CMK (cell line): ENCODE measurements at places on chromosomes 6 and 20.

GRCh38 chr6:124968401-124968800 is 6.2 kb downstream of the RNF217 start:
- DNase-seq = no peak

GRCh38 chr6:53192682-53193188 is 44.1 kb upstream of the GCM1 start:
- DNase-seq = no peak

DNA sequence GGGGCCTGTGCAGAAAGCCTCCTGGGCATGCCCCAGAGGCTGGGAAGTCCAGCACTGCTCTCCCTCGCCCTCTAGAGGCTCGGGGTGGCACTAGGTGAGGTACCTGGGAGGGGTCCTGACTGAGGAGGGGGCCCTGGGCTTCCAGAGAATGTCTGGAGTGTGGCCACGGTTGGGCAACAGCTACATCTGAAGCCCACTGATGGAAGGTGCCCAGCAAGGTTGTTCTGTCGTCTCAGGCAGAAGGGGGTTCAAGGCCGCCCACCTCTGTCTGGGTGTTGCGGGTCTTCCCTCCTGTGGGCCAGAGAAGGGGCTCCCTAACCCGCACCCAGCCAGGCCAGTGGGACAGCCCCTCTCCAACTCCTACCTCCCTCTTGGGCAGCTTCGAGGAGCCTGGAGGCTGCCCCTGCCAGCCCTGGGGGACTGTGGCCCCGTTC is 11.4 kb upstream of the VEGFA start:
- no peak for DNase-seq

- no peak for DNase-seq
Observed at GRCh38 chr6:33888183-33888582, 84.4 kb upstream of the MLN start.

GRCh38 chr6:11062715-11063114 is 18.6 kb upstream of the ELOVL2 start:
- DNase-seq = no peak

DNA sequence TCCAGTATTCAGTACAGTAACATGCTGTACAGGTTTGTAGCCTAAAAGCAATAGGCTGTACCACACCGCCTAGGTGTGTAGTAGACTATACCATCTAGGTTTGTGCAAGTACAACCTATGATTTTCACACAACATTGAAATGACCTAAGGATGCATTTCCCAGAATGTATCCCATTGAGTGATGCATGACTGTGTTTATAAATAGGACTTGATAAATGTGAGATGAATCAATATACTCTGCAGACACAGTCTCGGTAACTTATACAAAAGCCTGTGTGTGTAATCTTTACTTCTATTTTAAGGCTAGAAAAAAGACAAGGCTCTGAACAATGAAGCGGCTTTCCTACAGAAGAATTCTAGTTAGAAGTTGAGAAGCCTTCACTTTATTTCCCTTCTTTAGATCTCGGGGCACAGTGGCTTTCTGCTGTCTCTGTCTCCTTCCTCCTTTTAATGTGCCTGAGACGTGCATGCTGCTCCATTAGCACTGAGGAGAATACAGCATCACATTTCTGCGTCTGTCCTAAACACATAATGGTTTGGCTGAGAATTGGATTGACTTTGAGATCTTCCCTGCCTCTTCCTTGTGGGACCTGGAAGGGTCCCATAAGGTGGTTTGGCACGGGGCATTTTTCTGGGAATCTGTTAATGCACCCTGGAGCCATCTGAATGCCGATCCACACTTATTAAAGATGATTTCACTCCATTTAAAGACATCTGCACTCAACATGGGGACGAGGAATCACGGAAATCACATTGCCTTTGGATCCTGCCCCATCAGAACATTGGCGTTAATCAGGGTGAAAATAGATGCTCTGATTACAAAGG is 112.5 kb downstream of the SCML4 start:
- DNase-seq = no peak

GRCh38 chr6:36445621-36446020 is 2.8 kb downstream of the KCTD20 start:
- DNase-seq = no peak

DNA sequence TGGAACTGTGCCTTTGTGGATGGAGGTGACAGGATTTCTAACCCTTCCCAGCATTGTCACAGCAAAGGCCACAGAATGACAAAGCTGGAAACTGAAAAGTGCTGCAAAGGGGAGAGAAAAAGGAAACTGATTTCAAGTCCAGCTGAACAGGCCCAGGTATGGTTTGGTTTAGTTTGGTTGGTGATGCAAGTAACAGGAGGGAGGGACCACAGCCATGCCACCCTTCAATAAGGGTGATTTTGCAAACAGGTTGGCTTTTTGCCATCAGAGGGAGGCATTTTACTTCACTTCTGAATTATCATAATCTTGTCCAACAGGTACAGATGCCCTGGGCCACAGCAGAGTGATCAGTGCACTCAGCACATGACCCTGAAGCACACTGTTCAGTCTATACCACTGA is 6.6 kb downstream of the FITM2 start:
- DNase-seq = no peak

DNA sequence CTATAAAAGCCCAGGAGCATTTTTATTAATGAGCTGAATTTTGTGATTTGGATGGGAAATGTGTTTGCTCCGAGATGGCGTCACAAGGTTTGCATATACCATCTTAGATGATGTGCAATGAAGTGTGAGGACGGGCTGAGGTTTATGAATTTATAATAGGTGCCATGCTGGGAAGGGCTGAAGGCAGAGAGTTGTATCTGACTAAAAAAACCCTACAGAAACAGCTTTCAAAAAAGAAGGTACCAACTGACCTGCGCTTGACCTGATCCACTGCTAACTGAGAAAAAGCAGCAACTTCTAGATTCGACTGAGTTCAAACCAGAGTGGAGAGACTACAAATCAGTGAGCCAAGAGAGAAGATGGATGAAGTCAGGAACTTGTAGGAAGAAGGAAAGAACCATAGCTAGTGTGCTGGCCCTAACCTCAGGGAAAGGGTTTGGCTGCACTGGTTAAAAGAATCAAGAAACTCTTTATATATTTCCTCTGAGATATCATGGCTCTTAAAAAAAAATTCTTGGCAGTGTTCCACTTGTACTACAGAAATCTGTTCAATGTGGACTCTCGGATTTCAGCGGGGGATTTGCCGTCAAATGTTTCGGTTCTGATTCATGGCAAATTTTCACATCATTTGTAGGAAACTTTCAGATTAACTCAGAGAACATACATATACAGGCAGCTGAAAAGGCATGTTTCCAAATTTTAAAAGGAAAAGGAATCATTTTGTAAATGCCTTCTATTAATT is 56.5 kb upstream of the HDGFL1 start:
- DNase-seq = no peak

DNA sequence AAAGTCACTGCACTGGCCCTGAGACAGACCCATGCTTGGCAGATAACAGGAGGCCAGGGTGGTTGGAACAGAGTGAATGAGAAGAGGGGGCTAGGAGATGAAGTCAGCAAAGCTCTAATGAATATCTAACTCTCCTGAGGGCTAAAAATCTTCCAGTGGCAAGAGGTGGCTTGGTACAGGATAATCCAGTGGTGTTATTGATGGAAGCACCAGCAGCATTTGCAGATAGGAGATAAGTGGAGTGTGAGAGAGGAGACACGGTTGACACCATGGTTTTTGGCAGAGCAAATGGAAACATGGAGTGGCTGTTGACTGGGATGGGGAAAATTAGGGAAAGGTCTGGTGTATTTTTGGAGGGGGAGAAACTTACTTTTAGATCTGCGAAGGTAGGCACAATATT is 363.0 kb downstream of the ARHGAP18 start:
- no peak for DNase-seq

DNA sequence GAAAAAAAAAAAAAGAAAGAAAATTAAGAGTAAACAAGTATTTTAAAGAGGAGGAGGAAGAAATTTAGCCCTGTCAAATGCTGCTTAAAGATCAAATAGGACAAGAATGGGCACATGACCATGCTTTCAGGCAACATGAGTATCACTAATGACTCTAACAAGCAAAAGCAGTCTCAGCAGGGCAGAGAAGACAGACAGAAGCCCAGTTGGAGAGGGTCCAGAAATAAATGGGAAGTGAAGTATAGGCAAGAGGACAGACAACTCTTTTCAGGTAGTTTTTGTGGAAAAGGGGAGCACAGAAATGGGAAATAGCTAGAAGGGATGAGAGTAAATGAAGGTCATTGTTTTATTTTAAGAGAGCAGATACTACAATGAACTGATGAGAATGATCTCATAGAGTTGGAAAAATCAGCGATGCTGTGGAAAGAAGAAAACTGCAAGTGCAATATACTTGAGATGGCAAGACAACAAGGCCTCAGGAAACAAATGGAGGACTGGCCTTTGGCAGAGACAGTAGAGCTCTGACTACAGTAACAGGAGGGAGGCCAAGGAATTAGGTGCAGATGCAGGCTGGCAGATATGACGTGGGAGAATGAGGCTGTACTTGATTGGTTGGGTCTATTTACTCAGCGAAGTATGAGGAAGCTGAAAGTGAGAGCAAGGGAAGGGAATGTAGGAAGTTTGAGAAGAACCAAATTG is 40.3 kb downstream of the KIF6 start:
- DNase-seq = no peak
